Neural progenitor cell (in vitro differentiated cells): ENCODE measurements at places on chromosomes 5 and 9. TPM values are rescaled to one million over a fixed set of nuclear protein-coding genes. Genes with fewer than 3 reads are reported as not detected.
A peak's percentile ranks its signal among the peaks of the same experiment; 100 is the strongest.

GRCh38 chr9:20558566-20559016 is 63.7 kb downstream of the MLLT3 start:
- no peaks in the 10 kb centered on the region for H3K36me3 ChIP-seq
- H3K4me3 ChIP-seq, result no peak overlapping the region
- no peaks in the 10 kb centered on the region for H3K27me3 ChIP-seq
- DNase-seq, result peak; percentile 4
- no peak overlapping the region for H3K27ac ChIP-seq

DNA sequence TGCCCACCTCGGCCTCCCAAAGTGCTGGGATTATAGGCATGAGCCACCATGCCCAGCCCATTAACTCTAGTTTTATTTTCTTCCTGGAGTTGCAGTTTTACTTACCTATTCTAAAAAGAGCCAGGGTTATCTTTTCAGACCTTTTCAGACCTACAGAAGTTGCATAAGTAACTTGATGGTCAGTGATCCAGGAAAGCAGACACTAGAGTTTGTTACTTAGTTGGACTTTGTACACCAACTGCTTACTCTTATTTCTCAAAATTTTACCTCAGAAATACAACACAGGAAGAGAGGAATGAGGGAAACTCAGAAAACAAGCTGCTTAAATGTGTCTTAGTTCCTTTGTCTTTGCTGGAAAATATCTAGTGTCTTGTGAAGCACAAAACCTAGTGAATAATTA is 25.4 kb downstream of the RAD23B start:
- peaks cover 46% of the 10 kb centered on the region for H3K36me3 ChIP-seq
- H3K4me3 ChIP-seq, result no peak overlapping the region
- H3K27ac ChIP-seq, result peak overlapping the region; percentile 39
- DNase-seq, result no peak
- H3K4me1 ChIP-seq, result peaks cover 15% of the 10 kb centered on the region
- H3K27me3 ChIP-seq, result no peaks in the 10 kb centered on the region

DNA sequence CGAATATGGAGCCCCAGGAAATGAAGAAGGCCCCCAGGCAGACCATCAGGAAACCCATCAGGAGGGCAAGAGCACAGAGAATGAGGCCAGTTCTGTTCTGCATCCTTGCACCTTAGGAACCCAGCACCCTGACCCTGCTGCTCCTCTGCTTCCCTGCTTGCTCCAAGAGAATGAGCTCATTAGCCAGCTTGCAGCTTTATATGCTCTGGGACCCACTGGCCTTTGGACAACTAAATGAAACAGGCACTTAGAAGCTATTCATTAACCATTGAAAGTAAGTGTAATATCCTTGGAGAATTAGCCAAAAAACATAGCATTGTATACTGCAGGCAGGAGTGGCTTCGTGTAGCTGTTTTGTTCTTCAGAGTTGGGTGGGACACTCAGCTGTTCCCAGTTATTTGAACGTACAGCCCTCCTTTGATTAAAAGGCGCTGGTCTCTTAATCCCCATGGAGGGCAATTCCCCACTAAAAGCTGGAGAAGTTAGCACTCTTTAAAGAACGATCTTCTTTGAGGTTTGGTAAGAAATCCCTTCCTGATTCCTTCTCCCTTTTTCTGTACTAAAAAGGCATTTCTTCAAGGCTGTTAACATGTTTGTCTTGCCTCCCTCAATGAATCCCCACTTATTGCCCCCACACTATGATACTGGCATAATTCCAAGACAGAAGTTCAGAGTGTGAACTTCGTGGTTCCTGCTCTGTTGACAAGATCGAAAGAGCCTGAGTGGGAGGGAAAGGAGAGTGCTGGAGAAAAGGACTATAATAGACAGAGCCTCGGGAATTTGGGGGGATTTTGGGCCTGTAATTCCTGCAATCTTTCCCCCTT is at the start of gene TMEM252:
TSS of gene TMEM252 (minus strand) at position 172 of the 824 bp plus-strand sequence. CDS start at position 103, 69 bp downstream.
- no peak within 1 kb of the TSS for H3K27ac ChIP-seq
- H3K36me3 ChIP-seq, result no peaks in the 10 kb centered on the region
- H3K4me1 ChIP-seq, result peaks cover 5% of the 10 kb centered on the region
- H3K27me3 ChIP-seq, result peaks cover 100% of the 10 kb centered on the region
- no peak within 1 kb of the TSS for H3K4me3 ChIP-seq

Gene FOXD1
- 0.12 TPM in 1 of 2 replicates, not detected in the other for total RNA-seq

GRCh38 chr9:6414247-6414641 is 1.2 kb downstream of the UHRF2 start:
- peak overlapping the region; percentile 99 for H3K4me3 ChIP-seq
- no peaks in the 10 kb centered on the region for H3K36me3 ChIP-seq
- no peak overlapping the region for H3K27ac ChIP-seq
- peak; percentile 23 for DNase-seq
- peaks cover 7% of the 10 kb centered on the region for H3K27me3 ChIP-seq
- peaks cover 27% of the 10 kb centered on the region for H3K4me1 ChIP-seq
